Progenitor cell of endocrine pancreas (in vitro differentiated cells): ENCODE measurements at places on chromosomes 3 and 15. TPM values are rescaled to one million over a fixed set of nuclear protein-coding genes. Genes with fewer than 3 reads are reported as not detected.

The CDHR4 gene
- not detected in 2 replicates for total RNA-seq

The ZNF774 gene
- 9.5 and 13.8 TPM in 2 replicates for total RNA-seq

The SLC24A5 gene
- total RNA-seq: not detected in 2 replicates

The IFRD2 gene
- total RNA-seq: 49.0 and 58.7 TPM in 2 replicates

DNA sequence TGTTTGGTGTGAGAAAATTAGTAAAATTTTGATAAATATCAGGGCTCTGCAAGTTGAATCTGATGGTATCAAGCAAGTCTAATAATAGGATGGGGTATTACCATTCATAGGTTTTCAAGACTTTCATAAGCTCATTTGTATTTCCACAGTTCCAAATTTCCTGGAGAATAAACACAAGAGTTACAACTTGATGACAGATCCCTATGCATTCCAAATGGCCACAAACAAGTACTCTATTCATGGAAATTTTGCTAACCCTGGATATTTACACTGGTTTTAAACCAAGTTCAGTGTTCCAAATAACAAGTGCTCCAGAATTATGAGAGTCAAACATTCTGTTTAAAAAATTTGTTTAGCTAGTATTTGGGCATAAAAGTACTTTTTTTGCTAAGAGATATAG lies 75.0 kb upstream of the CNTN6 start:
- no peak overlapping the region for H3K4me3 ChIP-seq
- H3K4me1 ChIP-seq: no peaks in the 10 kb centered on the region
- H3K27ac ChIP-seq: no peak overlapping the region
- no peaks in the 10 kb centered on the region for H3K36me3 ChIP-seq
- no peak for DNase-seq

DNA sequence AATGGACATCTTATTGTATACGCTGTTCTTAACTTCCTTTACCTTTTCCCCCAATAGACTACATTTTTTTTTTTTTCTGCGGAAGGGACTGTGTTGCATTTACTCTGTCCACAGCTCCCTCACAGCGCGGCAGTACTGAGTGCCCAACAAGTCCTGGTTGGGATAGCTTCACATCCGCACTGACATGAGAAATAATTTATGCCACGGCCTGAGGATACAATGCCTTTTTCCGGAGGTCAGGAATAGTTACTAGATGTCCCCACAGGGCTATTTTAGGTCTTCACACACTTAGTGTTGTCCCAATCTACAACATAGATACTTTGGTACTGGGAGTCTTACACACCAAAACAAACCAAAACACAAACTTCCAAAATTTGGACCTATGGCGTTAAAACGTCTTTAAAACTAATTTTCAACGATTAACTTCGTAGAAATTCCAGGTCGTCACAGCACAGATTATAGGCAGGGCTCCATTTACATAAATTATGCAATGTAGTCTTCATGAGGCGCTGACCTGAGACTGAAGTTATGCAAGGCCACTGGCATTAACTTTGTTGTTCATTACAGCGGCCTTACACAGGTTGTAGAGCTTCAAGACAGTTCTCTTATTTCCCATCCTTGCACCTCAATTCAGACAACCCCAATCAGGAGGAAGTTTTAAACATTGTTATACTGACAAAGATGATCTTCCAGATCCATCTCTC lies 989 bp upstream of the PPIB start:
- H3K27ac ChIP-seq: peak overlapping the region; percentile 96
- H3K4me1 ChIP-seq: peaks cover 24% of the 10 kb centered on the region
- no peak for DNase-seq

GRCh38 chr3:44340058-44340395 lies 1.5 kb downstream of the TCAIM start:
- H3K36me3 ChIP-seq: peaks cover 5% of the 10 kb centered on the region
- DNase-seq: no peak
- peak overlapping the region; percentile 94 for H3K4me3 ChIP-seq
- H3K4me1 ChIP-seq: peaks cover 23% of the 10 kb centered on the region
- no peaks in the 10 kb centered on the region for H3K27me3 ChIP-seq

GRCh38 chr15:62298811-62299210 lies 133.7 kb upstream of the C2CD4B start:
- no peak for DNase-seq
- H3K27me3 ChIP-seq: no peaks in the 10 kb centered on the region
- peaks cover 19% of the 10 kb centered on the region for H3K4me1 ChIP-seq
- peaks cover 2% of the 10 kb centered on the region for H3K36me3 ChIP-seq
- no peak overlapping the region for H3K27ac ChIP-seq
- H3K4me3 ChIP-seq: no peak overlapping the region

DNA sequence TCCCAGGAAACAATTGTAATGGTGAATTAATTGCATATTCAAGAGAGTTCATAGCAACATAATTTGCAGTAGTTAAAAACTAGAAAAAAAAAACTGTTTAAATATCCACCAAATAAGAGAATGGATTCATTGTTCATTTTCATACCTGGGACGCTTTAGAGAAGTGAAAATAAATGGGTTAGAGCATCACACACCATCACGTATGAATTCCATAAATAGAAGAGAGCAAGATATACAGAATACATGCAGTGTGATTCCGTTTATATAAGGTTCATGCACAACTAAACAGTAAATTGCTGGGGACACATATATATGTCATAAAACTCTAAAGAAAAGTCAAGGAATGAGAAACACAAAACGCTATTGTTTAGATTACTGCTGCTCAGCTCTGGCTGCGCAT lies 577.0 kb upstream of the KCNMB2 start:
- no peak for DNase-seq
- no peaks in the 10 kb centered on the region for H3K27me3 ChIP-seq
- peaks cover 2% of the 10 kb centered on the region for H3K4me1 ChIP-seq
- no peak overlapping the region for H3K27ac ChIP-seq

- no peaks in the 10 kb centered on the region for H3K36me3 ChIP-seq
- H3K4me3 ChIP-seq: peak overlapping the region; percentile 65
- no peak overlapping the region for H3K27ac ChIP-seq
- peaks cover 1% of the 10 kb centered on the region for H3K4me1 ChIP-seq
- no peak for DNase-seq
Observed at GRCh38 chr3:80770106-80771074, 991.1 kb downstream of the GBE1 start.
